ENCODE measurements at places on chromosomes 2 and 18. TPM values are rescaled to one million over a fixed set of nuclear protein-coding genes. Genes with fewer than 3 reads are reported as not detected.

The RGPD4 gene
- total RNA-seq, result 0.07 TPM

- H3K4me1 ChIP-seq, result no peaks in the 10 kb centered on the region
- peak; percentile 5 for DNase-seq
- no peaks in the 10 kb centered on the region for H3K27me3 ChIP-seq
- no peak overlapping the region for H3K27ac ChIP-seq
- H3K36me3 ChIP-seq, result no peaks in the 10 kb centered on the region
Measured at GRCh38 chr2:165149439-165149838, 54.4 kb downstream of the SCN3A start.

DNA sequence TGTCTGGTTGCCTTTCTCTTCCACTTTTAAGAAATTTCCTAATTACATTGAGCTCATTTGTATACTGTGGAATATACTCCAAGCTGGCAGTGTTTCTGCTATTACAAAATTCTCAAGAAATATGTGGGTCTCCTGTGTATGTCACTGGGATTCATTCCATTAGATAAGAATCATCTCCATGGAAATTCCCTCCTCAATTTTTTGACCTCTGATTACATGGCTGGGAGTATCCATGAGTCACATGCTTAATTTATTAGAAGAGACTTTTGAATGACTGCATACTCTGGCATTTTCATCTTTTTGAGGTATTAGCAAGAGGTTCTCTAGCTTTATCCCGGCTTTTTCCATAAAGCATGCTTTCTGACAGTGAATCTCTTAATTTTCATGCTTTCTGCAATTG is 665.5 kb upstream of the CNTNAP5 start:
- no peaks in the 10 kb centered on the region for H3K27me3 ChIP-seq
- no peak overlapping the region for H3K4me3 ChIP-seq
- H3K27ac ChIP-seq, result no peak overlapping the region
- no peak for DNase-seq
- no peaks in the 10 kb centered on the region for H3K4me1 ChIP-seq

- peak; percentile 56 for DNase-seq
- peak overlapping the region; percentile 61 for H3K27ac ChIP-seq
- no peaks in the 10 kb centered on the region for H3K36me3 ChIP-seq
Measured at GRCh38 chr2:36356298-36356989, 866 bp downstream of the CRIM1 start.

The ACVR1C gene
- 2.2 TPM for total RNA-seq

DNA sequence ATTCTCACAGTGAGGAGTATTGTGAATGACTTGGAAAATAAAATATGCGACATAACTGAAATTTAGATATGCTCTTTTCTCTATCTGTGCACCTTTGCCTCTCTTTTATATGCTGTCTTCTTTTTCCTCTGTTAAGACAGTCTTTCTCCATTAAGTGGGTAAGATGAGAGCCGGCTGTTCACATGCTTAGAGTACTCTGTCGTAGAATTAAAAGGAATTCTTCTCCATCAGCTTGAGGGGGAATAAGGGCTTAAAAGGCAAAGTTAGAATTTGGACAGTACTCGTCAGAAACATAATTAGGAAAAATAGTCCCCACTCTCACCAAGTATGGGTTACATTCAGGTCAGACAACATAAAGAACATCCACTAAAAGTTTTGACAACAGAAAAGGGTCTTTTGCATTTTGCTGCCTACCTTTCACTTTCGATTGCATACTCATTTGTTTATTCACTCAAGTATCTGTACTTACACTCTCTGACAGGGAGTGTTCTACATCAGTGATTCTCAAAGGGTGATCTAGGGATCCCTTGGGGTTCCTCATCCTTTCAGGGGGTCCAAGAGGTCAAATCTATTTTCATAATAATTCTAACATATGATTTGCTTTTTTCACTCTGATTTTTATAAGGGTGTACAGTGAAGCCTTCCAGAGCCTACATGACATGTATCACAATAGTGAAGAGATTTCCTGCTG is 48.0 kb downstream of the ARHGAP15 start:
- peak overlapping the region; percentile 94 for H3K27ac ChIP-seq
- DNase-seq, result no peak
- peaks cover 32% of the 10 kb centered on the region for H3K36me3 ChIP-seq
- peaks cover 55% of the 10 kb centered on the region for H3K4me1 ChIP-seq

GRCh38 chr2:205197468-205198139 is 484.7 kb upstream of the NRP2 start:
- peak; percentile 48 for DNase-seq
- H3K4me3 ChIP-seq, result no peak overlapping the region
- no peak overlapping the region for H3K27ac ChIP-seq
- no peaks in the 10 kb centered on the region for H3K36me3 ChIP-seq

The ONECUT2 gene
- total RNA-seq, result not detected

All from activated CD8-positive, alpha-beta T cell treated with anti-CD3 and anti-CD28 coated beads for 36 hours (primary cell).